ENCODE measurements at places on chromosomes 1 and 21.

DNA sequence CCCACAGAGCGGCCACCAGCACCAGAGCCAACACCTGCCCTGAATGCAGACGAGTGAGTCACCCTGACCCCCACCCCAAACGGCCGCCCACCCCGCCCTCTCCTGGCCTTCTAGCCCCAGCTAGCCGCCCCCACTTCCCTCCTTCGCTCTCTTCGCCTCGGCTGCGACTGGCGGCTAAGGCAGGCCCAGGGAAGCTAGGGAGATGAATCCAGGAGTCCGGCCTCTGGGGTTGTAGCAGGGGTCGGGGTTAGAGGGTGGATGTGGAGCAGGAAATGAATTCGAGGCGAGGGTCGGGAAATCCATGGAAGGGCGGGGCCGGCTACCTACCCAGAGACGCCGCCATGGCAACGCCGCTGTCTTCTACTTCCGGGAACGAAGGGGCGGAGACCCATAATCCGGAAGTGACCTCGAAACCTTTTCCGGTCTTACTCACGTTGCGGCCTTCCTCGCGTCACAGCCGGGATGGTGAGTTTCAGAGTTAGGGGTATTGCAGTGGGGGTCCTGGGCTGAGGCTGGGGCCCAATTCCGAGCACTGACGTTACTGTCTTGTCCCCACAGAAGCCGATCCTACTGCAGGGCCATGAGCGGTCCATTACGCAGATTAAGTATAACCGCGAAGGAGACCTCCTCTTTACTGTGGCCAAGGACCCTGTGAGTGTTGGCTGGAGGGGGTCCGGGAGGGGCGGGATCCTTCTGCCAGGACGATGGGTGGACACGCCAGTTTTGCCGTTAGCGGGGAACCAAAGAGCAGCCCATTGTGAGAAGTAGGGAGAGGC, at the start of the genes EIF3I and TMEM234:
EIF3I (plus strand) TSS at position 428 of the 776 bp plus-strand sequence; CDS start at position 463, 35 bp downstream.
TMEM234 (minus strand) TSS at position 374 of the 776 bp plus-strand sequence; CDS start at position 343, 31 bp downstream.
- peak; percentile 59 for DNase-seq

DNA sequence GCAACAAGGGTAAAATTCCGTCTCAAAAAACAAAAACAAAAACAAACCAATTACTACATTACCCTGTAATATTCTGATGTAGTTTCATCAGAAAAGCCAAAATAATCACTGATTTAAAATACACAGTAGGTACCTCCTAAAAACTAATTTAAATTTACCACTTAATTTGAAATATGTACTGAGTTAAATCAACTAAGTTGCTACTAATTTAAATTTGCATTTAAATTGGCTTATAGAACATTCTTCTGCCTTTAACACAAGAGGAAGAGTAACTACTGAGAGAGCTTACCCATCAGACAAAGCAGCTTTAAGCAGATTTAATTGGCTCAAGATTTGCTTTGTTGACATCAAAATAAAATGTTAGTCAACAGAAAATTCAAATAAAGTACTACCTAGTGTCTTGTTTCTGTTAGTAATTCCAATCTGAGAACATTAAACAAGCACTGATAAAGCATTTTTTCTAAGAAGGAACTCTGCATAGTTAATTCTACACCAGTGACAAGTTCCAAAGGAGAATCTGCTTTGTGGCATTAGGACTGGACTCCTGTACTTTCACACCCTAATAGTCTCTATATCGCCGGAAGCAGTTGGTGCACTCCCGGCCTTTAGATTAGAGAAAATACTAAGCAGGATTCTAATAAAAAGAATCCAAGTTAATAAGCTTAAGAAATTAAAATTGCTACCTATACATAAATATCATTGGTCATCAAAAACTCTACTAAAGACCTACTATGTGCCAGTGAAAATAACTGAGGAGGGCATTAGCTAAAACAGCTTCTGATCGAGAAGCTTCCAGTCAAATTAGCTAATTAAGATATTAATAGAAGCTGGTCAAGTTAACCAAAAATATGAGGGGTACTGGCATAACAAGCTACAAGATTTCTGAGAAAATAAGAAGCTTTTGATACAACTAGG, 8.4 kb downstream of the LUZP1 start:
- no peak for DNase-seq

GRCh38 chr21:46118316-46119143, 20.6 kb downstream of the COL6A2 start:
- DNase-seq: no peak

GRCh38 chr1:41175546-41175945, 66.6 kb downstream of the SCMH1 start:
- no peak for DNase-seq

- no peak for DNase-seq
Measured at GRCh38 chr1:6460301-6461050, 5.5 kb downstream of the TNFRSF25 start.

- DNase-seq: peak; percentile 81
Measured at GRCh38 chr1:54487571-54488050, 60.4 kb upstream of the ACOT11 start.

DNA sequence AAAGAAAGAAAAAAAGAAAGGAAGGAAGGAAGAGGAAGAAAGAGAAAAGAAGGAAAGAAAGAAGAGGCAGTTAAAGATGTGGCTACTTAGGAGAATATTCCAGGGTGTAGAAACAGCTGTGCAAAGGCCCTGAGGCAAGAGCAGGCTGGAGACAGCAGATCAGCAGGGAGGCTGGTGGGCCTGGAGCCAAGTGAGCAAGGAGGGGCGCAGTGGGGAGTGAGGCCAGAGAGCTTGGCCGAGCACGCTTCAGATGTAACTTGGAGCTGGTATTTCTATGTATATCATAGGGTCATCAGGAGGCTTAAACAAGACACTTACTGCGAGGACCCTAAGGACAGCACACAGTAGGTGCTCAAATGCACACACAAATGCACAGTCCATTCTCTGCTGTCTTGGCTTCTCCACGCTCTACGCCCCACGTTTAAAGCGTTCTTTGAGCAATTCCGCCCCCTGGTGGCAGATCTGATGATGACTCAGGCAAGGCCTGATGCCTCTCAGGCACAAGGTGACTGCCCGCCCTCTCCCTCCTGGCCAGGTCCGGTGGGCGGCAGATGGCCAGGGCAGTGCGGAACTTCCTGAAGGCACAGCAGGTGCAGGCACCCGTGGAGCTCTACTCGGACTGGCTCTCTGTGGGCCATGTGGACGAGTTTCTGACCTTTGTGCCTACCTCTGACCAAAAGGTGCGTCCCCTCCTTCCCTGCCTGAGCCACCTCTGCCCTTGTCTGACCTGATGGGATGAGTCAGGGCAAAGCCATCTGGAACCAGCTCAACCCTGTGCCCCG, 11.9 kb upstream of the PADI3 start:
- DNase-seq: peak; percentile 64

GRCh38 chr1:248111157-248111556, 16.2 kb downstream of the OR2L13 start:
- no peak for DNase-seq

GRCh38 chr1:67853704-67854103, 20.4 kb upstream of the GNG12 start:
- peak; percentile 94 for DNase-seq

GRCh38 chr1:191049781-191050180, 572.1 kb upstream of the BRINP3 start:
- no peak for DNase-seq

GRCh38 chr21:17636711-17637110, 24.0 kb upstream of the BTG3 start:
- DNase-seq: no peak

GRCh38 chr1:40712997-40713396, 21.5 kb downstream of the NFYC start:
- no peak for DNase-seq

GRCh38 chr1:115184260-115184950, 95.1 kb upstream of the TSPAN2 start:
- no peak for DNase-seq

GRCh38 chr1:116322752-116323405, 50.2 kb upstream of the ATP1A1 start:
- no peak for DNase-seq

GRCh38 chr1:185267301-185267700, 49.7 kb downstream of the IVNS1ABP start:
- no peak for DNase-seq

GRCh38 chr1:189941922-189942321, 535.7 kb downstream of the BRINP3 start:
- DNase-seq: no peak

- no peak for DNase-seq
Measured at GRCh38 chr1:162562470-162562828, 927 bp downstream of the UAP1 start.

DNA sequence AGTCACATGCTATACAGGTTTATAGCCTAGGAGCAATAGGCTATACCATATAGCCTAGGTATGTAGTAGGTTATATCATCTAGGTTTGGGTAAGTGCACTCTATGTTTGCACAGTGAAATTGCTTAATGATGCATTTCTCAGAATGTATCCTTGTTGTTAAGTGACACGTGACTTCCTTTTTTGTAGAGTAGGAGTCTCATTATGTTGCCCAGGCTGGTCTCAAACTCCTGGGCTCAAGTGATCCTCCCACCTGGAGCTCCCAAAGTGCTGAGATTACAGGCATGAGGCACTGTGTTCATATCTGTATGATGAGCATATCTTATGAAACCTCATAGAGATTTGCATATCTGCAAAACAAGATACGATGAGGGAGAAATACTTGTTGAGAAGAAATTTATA, 13.8 kb upstream of the ABCB10 start:
- DNase-seq: no peak

- peak; percentile 2 for DNase-seq
Measured at GRCh38 chr1:48552420-48552819, 80.4 kb upstream of the SPATA6 start.

DNA sequence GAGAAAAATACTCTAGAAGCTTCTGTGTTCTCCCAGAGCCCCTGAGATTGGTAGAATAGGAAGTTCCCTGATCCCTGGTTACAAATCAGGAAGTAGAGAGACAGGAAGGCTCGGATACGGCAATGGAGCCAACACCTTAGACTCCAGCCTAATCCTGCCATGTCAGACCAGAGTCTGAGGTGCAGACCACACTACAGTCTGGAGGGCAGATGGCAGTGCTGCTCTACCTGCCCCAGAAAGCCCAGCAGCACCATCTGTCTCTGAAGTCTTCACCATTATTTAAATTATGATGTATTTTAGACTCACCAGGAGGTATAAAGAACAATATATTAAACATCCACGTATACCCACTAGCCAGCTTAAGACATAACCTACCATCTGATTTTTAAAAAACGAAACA, 93.0 kb downstream of the MTR start:
- peak; percentile 92 for DNase-seq

GRCh38 chr1:31154632-31155215, 85.0 kb downstream of the NKAIN1 start:
- DNase-seq: peak; percentile 60

- DNase-seq: no peak
Measured at GRCh38 chr1:82045221-82045620, 244.5 kb downstream of the ADGRL2 start.

- no peak for DNase-seq
Measured at GRCh38 chr1:86787621-86788020, 83.2 kb downstream of the SH3GLB1 start.

DNA sequence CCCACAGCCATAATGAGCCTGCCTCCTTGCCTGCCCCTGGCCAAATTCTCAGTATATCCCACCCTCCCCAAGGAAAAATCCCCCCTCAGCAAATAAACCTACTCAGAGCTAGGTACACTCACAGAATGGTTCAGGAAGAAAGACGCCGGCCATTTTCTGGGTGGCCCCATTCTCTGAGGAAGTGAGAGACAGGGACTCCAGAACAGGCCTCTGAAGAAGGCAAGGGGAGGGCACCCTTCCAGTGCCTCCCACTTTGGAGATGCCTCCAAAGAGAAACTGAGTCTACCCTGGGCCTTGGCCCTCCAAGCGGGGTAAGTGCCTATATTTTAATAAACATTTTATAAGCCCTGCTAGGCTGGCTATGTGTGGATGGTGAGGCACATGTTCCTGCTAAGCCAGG, 2.3 kb downstream of the PACC1 start:
- no peak for DNase-seq

GRCh38 chr1:199264283-199264682, 625.4 kb downstream of the PTPRC start:
- no peak for DNase-seq

GRCh38 chr1:208231881-208232661, 12.1 kb downstream of the PLXNA2 start:
- no peak for DNase-seq

DNA sequence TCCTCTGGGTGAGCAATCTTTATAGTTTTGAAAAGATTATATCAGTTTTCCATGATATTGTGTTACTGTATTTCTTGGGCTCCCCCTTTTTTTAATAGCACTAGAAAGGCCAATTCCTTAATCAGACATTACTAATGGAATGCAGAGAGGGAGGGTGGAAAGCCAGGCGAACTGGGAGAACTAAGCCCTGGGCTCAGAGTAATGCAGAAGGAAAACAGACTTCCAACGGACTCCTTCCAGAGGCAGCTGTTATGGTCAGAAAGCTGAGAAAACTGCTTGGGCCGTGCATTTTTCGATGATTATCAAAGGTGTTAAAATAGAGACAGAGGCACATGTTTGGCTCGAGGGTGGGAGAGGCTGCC, 206.3 kb downstream of the FOXD2 start:
- no peak for DNase-seq

GRCh38 chr1:46558141-46558963, 6.9 kb upstream of the KNCN start:
- peak; percentile 19 for DNase-seq

GRCh38 chr1:83131692-83131955, 867.3 kb downstream of the TTLL7 start:
- no peak for DNase-seq

DNA sequence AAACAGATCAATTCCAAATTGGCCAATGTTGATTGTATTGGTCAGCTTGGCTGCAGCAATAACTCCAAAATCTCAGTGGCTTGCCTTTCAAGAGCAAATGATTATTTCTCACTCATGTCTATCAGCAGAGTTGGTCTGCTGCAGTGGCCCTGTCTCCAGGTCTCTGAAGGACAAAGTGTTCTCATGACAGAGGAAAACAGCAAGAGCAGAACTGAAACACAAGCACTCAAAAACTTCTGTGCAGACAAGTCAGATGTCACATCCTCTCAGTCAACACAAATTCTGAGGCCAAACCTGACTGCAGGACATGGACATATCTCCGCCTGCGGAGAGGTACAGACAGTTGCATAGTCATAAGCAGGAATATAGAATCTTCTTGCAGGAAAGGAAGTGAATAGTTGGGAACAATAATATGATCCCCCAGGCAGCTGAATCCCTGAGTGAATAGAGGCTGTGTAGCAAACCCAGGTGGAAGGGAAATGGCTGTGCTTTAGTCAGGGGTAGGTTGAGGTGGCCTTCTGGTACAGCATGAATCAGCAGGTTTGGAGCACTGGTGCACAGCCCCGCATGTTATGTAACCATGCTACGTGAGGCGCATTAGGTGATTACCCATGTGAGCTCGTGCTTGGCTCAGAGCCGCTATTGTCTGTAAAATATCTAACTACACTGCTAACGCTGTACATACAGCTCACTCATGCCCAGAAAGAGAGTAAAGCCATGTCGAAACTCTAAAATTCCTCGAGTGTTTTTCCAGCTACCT, 17.1 kb upstream of the UBE2U start:
- no peak for DNase-seq

- no peak for DNase-seq
Measured at GRCh38 chr1:167488786-167489185, 29.5 kb downstream of the CD247 start.

Data from NCI-H1694 treated with DMSO at 0.1 percent for 48 hours (cell line).